ENCODE measurements at places on chromosomes 12 and 14.

DNA sequence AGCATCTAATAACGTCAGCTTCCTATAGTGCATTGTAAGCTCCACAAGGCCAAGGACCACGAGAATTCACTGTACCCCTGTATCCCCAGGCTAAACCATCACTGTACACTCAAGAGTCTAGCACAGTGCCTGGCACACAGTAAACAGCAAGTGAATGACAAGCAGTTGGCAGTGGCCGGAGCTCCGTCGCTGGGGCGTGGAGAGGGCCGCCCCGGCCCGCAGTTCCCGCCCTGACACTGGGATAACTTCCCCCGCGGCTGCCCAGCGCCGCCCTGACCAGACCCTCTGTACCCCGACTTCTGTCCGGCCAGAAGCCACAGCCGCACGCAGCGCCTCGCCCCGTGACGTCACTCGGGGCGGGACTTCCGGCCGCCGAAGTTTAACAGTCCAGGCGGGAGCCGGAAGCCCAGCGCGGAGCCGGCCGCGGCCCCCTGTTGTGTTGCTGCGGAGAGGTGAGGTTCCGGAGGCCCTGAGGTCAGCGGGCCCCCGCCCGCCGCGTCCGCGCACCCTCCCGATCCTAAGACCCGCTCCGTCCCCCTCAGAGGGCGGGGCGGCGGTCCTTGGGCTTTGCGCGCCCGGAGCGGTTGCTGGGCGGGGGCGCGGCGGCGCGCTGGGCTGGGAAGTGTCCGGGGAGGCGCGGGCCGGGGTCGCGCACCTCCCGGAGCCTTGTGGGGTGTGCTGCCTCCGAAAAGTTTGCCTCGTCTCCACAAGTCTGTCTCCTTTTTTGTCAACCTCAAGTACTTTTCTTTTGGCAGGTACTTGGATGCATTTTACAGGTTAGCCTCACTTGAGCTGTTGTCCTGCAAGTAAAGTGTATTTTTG is at the start of gene NEDD1:
TSS of gene NEDD1 (plus strand) at position 409 of the 822 bp plus-strand sequence. CDS start 2,503 bp downstream, outside the sequence.
- peak; percentile 80 for DNase-seq

- no peak for DNase-seq
Observed at GRCh38 chr14:37403626-37404025, 191.4 kb downstream of the FOXA1 start.

GRCh38 chr12:116984098-116984497 is 73.3 kb downstream of the FBXW8 start:
- DNase-seq = no peak

DNA sequence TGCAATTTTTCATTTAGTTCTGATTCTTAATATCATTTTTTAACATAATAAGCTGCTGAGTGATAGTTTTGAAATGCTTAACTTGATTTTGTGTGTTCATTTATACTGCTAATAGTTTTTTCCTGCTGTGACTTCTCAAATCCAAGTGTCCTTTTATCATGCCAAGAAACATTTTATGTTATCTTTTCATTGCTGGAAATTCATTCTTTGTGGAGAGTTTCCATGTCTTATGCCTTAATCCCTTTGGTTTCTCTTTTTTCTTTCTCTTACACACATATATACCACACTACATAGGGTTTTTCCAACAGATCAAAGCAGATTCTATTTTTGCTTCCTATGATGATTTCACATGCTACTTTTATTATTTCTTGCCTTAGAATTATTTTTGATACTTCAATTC is 981.1 kb downstream of the SLC6A15 start:
- no peak for DNase-seq

DNA sequence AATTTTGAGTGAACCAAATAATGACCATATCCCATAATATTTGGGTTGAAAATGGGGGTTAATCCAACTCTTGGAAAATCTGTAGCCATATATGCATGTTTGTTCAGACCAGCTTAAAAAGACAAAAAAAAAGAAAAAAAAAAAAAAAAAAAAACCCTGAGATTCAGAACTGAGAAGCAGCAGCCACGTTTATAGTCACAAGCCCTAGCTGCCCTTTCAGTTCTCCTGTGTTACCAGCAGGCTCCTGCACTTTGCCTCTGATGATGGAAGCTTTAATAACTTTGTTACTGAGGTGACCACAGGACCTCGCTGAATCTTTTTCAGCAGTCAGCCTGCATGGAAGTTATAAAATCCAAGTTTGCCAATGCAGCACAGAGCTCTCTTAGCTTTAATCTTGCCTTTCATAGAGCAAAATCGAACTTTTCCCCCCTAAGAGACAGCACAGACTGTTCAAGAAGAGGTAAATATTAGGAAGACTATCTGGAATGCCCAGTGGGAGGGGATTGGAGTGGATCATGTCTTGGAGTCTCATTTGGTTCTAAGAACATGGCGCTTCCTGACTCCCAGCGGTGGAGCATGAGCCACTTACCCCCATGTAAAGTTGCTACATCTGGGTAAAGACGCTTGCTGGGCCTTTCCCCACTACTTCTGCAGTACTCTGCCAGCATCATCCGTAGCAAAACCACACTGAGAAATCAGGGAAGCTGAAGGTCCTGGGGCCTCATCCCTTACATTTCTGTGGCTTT is 20.6 kb downstream of the GNG2 start:
- no peak for DNase-seq
